Calu3 (cell line): ENCODE measurements at places on chromosomes 1 and 21. TPM values are rescaled to one million over a fixed set of nuclear protein-coding genes. Genes with fewer than 3 reads are reported as not detected.

Gene CD58
- 18.9 and 22.9 TPM in 2 replicates for total RNA-seq

Gene MTF2
- 46.6 and 47.1 TPM in 2 replicates for total RNA-seq

Gene ASPM
- 36.3 and 44.0 TPM in 2 replicates for total RNA-seq

Gene SPATA1
- 0.52 and 0.73 TPM in 2 replicates for total RNA-seq

Gene LCE3D
- not detected in 2 replicates for total RNA-seq

Gene RNU1-2
- total RNA-seq: 1,678 and 1,905 TPM in 2 replicates

DNA sequence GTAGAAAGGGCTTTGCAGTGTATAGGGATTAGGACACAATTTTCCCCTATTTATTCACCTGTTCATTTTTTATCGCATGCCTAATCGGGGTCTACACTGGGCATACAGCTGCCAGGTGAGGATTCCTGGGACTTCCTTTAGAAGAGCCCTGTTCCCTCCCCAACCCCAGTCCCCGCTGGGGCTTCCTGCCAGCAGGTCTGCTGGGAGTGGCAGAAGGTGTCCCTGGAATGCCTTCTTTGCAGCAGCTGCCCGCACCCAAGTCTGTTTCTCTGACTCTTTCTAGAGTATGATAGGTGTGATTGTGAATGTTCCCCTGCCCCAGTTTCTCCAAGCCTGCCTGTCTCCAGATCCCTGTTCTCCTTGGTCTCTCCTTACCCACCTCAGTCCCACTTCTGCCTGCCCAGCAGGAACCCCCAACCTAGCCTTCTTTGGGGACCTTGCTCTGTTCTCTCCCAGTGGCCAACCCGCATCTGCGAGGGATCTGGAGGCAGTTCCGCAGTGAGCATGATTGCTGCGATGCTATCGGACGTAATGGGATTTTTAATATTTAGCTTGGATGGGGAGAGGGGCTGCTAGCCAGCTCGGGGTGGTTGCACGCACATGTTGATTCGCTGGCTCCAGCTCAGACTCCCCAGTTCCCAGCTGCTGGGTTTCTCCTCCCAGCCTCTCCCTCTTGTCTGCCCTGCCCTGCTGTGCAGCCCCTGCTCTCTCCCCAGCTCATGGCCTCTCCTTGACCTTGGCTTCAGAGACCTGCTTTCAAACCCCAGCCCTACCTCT lies 79.8 kb downstream of the EPHB2 start:
- peak; percentile 45 for DNase-seq

- DNase-seq: no peak
Measured at GRCh38 chr1:97936976-97937375, 16.1 kb upstream of the DPYD start.

GRCh38 chr1:229410692-229411433 lies 23.0 kb downstream of the ACTA1 start:
- peak; percentile 49 for DNase-seq

DNA sequence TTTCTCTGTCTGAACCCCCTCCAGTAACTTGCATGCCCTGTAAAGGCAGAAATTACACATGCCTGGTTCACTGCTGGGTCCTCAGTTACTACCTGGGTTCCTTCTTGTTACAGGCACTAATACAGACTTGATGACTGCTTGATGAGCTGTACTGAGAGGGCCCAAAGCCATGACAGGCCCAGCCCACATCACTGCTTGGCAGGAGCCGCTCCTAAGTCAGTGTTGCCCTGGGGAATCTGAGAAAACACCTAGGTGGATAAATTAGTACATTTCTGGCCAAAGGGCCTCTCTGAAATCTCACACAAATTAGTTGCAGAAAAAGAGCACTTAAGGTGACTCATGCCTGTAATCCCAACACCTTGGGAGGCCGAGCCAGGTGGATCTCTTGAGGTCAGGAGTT lies 37.8 kb upstream of the IRF2BP2 start:
- no peak for DNase-seq

GRCh38 chr21:44919111-44919912 lies 1.4 kb downstream of the ITGB2 start:
- no peak for DNase-seq

DNA sequence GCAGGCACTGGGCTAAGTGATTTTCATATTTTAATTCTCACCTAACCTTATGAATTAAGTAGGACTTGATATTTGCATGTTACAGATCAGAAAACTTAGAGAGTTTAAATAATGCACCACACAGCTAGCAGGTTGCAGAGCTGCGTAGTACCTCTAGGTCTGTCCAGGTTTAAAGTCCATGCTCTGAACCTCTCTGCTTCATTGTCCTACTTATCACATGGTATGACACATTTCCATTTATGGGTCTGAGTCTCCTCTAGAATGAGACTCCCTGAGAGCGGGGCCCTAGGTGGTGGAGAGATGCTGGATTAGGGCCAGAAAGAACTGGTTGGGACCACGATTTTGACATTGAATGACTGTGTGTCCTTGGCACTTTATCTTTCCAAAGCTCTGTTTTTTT lies 102.5 kb upstream of the USP24 start:
- DNase-seq: no peak

- DNase-seq: peak; percentile 11
Measured at GRCh38 chr1:171160211-171160610, 24.9 kb upstream of the FMO2 start.

DNA sequence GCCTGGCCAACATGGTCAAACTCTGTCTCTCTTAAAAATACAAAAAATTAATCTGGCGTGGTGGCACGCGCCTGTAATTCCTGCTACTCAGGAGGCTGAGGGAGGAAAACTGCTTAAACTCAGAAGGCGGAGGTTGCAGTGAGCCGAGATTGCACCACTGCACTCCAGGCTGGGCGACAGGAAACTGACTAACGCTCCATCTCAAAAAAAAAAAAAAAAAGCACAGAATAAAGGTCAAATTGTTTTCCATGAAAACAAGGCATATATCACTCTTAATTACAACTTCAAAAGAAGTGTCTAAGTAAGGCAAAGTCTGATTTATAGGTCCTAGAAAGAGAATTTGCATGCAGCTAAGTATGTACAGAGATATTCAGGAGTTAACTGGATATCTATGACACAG lies 25.6 kb downstream of the EYA3 start:
- DNase-seq: no peak

DNA sequence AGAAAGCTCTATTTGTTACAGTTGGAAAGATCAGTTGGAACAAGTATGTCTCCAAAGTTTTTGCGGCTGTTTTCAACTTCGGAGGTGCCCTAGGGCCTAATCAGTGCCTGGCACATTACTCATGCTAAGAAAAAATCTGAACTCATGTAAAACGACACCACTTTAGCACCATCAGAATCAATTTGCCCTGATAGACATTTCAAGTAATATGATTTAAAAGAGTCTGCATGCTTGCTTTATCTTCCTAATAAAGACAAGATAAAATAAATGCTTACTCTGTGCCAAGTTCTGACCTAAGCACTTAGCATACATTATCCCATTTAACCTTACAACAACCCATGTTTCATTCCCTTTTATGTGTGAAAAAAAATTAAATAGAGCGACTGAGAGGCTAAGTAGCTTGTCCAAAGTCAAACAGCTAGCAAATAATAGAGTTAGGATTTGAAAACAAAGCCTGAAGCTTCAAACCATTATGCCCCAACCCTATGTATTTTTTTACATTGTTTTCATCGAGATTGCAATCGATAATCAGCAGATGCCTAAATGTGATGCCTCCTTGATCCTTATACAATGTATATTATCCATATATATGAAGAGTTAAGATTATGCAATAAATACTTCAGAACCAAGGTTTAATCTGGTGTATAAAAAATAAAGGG lies 91.3 kb downstream of the DENND1B start:
- DNase-seq: no peak

DNA sequence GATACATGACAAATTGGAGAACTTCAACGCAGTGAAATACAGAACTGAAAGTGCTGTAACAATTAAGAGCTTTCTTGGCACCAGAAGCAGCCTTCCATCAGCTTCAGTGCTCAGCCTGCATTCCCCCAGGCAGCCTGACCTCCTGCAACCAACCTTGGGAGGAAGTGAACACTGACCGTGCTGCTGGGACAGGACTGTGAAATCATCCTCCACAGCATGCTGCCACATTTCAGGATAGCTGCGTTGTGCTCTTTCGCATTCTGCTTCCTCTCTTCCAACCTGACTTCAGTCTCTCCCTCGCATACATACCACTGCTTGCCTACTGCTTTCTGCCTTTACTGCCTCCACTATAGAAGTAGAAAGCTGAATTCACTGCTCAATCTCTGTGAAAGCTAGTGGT lies 388.6 kb downstream of the RWDD3 start:
- DNase-seq: no peak

DNA sequence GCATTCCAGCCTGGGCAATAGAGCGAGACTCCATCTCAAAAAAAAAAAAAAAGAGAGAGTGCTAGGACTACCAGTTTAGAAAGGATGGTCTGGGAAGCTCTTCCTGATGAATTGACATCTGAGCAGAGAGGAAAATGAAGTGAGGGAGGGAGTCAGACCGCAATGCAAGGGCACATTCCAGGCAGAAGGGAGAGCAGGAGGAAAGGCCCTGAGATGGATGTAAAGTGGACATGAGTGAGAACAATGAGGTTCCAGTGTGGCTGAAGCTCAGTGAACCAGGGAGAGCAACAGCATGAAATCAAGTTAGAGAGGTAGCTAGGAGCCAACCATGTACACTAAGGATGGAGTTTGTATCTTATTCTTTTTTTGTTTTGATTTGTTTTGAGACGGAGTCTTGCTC lies 55.9 kb upstream of the SPOCD1 start:
- DNase-seq: no peak

GRCh38 chr1:59693406-59693805 lies 121.3 kb upstream of the HOOK1 start:
- no peak for DNase-seq

GRCh38 chr1:160548960-160549664 lies 26.1 kb upstream of the SLAMF6 start:
- DNase-seq: no peak

- DNase-seq: no peak
Measured at GRCh38 chr1:173870252-173871075, 2.3 kb downstream of the ZBTB37 start.

GRCh38 chr1:11881749-11882441 lies 23.1 kb upstream of the NPPB start:
- DNase-seq: no peak

GRCh38 chr1:10904396-10905358 lies 107.8 kb upstream of the TARDBP start:
- no peak for DNase-seq

GRCh38 chr1:70970407-70970806 lies 77.2 kb downstream of the PTGER3 start:
- DNase-seq: no peak

DNA sequence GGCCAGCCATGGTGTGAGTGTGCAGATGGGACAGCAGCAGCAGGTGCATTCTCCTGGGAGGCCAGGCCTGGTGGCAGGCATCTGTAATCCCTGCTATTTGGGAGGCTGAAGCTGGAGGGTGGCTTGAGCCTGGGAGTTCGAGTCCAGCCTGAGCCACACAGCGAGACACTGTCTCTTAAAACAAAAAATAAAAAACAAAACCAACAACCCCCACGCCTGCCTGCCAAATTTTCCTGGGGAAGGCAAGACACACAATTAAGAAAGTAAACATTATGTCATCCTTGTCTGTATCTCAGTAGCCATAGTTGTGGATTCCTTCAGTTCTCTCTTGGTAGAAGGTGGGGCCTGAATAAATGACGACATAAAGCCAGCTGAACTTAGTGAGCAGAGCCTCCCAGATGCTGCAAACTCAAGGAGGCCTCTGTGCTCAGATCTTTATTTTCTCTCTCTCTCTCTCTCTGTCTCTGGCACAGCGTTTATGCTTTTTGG lies 57.6 kb upstream of the CD34 start:
- no peak for DNase-seq

- no peak for DNase-seq
Measured at GRCh38 chr1:241638909-241639622, 1.1 kb downstream of the CHML start.

DNA sequence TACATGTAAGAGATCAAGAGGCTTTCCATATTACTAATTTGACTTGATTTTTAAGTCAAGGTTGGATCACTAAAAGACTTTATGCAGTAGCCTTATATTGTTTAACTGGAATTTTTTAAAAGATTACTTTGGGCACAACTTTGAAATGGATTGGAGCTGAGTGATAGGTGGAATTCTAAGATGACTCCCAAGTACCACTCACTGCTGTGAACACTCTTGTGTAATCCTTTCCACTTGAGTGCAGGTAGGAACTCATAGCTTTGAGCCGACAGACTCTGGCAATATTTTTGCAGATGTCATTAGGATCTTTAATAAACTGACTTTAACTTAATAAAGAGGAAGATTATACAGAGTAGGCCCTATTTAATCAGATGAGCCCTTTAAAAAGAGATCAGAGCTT lies 831.1 kb upstream of the NCAM2 start:
- no peak for DNase-seq

DNA sequence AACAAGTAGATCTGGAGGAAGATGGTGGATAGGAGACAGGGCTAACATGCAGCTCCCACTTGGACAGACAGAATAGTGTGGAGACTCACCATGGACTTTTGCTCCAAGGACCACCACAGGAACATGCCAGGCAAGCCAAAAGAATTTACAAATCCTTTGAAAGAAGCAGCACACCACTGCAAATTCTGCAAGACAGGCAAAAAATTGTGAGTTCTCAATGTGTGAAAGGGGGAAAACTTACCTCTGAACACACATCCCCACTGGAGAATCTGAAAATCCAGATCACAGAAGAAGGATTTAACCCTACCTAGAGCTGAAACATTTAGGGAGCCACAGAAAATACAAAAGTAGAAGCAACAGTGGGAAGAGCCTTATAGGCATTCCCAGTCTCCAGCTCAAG lies 23.0 kb downstream of the ARV1 start:
- DNase-seq: no peak

- no peak for DNase-seq
Measured at GRCh38 chr1:241077386-241078147, 279.4 kb downstream of the RGS7 start.
